ENCODE measurements at places on chromosomes 11 and 22.

- DNase-seq = no peak
Measured at GRCh38 chr11:76436020-76436419, 8.8 kb upstream of the EMSY start.

DNA sequence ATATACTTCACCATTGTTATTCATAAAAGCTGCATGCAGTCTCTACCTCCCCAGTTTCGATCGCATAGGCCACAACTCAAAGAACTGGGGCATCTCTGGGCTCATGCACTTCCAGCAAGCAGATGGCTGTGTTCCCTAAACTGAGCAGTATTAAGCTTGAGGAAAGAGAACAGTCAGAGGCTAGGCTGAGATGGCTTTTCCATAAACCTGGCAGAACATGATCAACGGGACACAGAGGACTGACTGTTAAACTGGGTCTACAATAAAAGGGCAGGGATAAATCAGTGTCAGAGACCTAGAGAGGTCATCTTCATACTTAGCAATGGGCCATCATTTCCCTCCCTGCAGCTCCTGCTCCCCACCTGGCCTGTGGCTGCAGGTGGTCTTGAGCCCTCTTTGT lies 171.0 kb upstream of the NECTIN1 start:
- DNase-seq = no peak

DNA sequence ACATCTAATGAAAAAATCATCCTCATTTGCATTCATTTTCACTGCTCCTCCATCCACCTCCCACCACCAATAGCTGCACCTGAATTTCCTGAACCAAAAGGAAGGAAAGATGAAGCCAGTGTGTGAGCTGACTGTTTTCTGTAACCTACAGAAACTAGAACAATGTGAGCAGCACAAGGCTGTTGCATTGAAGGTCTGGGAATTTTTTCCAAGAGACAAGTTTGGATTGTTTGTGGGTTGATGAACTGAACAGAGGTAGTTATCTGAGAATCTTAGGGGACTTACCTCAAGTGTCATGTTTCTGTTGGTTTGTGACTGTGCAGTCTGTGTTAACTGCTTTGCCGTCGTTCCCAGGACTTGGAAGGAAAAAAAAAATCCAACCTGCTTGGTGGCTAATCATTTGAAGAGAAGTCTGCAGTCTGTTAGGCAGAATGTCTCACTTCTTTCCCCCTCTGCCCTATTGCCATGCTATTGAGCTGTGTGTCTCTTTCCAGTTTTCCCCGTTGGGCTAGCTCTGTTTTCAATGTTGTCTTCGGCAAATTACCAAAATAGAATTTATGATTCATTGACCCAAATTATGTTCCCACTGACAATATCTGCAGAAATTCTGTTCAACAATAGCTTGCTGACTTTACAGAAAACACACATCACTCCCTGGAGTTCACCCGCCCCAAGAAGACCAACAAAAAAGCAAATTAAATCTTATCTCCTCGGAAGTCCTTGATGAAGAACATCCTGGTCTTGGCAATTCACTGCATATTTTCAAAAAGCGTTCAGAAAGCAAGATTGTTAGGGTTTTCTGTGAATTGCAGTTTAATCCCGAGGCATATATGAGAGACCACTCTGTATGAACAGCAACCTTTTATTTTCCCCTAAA lies 76.0 kb downstream of the SC5D start:
- no peak for DNase-seq

GRCh38 chr11:79078999-79079398 lies 361.8 kb downstream of the TENM4 start:
- DNase-seq = no peak

DNA sequence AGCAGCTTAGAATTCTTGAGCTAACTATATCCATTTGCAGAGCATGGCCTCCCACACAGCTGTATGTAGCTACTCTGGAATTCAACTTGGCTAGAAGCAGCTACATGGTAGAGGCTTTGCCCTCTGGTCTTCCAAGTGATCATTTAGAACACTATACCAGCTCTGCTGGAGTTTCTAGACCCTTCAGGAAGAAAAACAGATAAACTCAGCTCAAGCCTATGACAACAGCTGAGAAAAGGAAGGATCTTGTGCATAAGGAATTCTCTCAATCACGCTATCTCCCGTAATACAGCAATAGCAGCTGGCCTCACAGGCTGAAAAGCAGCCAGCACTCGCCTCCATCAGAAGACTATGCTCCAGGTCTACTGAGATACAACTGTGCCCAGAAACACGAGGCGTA lies 50.6 kb upstream of the APOA1 start:
- DNase-seq = no peak

DNA sequence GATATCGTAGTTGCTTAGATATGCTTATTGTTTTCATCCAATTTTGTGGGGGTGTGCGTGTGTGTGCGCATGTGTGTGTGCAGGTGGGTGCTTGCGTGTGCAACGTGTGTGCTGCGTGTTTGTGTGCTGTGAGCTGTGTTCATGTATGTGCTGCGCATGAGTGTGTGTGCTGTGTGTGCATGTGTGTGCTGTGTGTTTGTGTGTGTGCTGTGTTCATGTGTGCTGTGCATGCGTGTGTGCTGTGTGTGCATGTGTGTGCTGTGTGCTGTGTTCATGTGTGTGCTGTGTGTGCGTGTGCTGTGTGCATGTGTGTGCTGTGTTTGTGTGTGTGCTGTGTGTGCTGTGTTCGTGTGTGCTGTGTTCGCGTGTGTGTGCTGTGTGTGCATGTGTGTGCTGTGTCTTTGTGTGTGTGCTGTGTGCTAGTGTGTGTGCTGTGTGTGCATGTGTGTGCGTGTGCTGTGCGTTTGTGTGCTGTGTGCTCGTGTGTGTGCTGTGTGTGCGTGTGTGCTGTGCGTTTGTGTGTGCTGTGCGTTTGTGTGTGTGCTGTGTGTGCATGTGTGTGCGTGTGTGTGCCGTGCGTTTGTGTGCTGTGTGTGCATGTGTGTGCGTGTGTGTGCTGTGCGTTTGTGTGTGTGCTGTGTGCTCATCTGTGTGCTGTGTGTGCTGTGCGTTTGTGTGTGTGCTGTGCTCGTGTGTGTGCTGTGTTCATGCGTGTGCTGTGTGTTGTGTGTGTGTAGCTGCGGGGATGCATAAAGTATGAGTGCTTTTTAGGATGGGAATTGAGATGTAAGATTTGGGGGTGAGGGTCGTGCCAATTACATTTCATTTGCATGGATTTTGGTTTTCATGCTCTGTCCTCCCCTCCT lies 7.6 kb downstream of the IGF2 start:
- DNase-seq = no peak

DNA sequence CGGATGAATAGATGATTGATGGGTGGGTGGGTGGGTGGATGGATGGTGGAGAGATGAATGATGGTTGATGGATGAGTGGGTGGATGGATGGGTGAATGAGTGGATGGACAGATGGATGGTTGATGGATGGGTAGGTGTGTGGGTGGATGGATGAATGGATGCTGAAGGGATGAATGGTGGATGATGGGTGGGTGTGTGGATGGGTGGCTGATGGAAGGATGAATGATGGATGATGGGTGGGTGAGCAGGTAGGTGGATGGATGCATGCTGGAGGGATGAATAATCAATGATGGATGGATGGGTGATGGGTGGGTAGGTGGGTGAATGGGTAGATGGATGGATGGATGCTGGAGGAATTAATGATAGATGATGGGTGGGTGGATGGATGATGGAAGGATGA lies 40.5 kb downstream of the ANO1 start:
- no peak for DNase-seq

DNA sequence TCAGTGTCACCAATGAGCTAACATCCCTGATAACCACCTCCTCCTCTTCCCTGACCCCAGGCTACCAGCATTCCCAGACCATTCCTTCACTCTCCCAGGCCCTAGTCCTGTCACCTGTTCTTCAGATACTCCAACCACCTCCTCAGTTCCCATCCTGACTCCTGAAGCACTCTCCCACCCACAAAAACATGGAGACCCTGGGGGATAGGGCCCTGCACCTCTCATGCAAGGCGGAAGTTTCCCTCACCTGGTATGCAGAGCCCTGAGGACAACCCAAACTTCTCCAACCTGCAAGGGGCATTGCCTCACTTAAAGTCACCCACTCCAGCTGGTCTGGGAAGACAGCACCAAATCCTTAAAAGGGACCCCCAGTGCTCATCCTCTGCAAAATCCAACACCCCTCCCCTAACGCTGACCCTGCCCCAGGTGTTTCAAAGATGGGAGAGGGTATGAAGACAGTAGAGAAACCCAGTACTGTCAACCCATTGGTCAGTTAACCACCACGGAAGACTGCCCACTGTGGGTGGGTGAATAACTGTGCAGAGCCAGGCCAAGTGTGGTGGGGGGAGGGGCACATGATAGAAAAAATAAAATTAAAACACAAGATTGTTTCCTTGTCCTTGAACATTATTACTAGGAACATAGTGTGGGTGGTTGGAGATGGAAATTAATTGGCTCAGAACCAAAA lies 1.4 kb downstream of the TNKS1BP1 start:
- no peak for DNase-seq

GRCh38 chr11:85040166-85040565 lies 587.0 kb downstream of the DLG2 start:
- no peak for DNase-seq

DNA sequence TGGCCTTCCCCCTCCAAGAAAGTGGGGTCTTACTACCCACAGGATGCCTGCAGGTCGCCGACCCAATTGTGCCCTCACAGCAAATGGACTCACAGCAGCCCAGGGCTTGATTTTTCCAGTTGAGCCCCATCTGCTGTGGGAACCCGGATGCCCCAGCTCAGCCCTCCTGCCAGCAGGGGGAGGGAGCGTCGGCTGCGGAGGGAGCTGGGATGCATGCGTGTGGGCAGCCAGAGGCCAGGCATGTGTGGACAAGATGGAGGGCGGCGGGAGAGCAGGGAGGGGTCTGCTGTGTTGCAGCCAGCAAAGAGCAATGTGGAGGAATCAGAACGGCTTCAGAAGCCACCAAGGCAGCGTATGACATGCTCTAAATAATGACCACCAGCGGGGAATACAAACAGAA lies 41.0 kb upstream of the EIF3D start:
- no peak for DNase-seq

- DNase-seq = no peak
Measured at GRCh38 chr22:37330200-37331033, 48.1 kb downstream of the CYTH4 start.

DNA sequence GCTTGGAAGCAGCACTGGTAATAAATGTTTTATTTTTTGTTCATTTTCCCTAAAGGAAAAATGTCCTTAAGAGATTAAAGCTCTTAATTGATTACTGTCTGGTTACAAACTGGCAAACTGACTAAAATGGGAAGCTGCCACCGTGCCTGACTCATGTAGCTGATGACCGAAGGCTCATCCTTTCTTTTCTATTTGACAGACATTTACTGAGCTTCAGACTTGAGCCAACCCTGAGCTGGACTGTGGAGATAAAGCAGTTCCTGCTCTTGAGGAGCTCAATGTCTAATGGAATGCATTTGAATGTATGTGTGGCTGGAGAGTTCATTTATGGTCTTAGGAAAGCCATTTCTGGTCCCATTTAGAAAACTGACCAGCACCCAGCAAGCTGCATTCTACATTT lies 91.3 kb downstream of the RNF169 start:
- DNase-seq = no peak

GRCh38 chr22:23251445-23252093 lies 71.3 kb downstream of the BCR start:
- no peak for DNase-seq

DNA sequence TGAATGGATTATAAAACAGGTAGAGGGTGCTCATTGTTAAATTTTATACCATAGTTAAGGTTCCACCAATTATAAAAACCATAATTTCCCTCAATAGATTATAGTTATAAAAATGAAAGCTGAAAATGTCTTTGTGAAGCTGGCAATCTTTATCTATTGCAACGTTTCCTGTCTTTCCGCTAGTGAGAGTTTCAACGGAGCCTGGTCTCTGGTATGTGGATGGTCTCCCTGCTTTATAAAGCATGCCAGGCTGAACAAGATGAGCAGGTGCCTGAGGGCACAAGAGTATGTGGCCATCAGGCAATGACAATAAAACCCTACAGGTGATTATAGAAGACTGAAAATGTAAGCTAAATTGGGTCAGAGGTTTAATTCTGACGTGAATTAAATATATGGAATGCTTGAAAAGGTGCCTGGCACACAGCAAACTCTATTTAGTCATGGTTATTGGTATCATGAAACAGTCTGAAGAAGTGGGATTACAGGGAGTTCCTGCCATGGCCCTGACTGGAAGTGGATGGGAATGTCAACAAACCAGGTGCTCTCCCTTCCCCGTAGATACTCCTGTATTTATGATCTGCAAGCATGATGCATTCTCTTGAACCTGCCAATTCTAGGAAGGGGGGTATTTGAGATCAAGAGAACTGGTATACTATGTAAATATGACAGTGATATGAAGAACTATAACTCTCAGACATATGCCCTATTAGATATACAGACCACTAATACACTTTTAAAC lies 115.7 kb downstream of the ENTHD1 start:
- DNase-seq = no peak

- no peak for DNase-seq
Measured at GRCh38 chr11:75603791-75604736, 42.0 kb downstream of the SERPINH1 start.

DNA sequence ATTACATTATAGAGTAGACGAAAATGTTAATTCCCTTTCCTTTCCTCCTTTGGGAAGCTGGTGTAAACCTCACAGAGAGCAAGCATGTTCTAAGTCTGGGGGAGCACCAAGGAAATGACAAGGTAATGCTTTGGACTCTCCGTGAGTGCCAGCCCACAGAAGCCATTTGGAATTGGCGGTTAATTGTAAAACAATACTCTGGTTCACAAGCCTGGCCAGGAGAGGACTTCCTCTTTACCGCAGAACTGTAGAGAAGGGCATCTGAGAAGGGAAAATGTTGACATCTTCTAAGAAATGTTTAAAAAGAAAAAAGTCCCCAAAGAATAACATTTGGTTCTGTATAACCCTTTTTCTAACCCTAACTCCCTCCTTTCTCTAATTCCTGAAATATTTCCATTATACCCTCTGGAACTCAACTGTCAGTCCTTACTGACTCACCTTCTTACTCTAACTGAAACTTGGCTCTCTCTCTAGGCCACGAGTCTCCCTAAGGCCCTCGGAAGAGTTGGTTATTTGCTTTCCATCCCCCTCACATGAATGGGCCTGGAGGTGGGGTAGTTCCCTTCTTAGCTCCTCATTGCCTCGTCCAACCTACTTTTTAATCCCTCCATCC lies 379.8 kb downstream of the SOX6 start:
- no peak for DNase-seq

DNA sequence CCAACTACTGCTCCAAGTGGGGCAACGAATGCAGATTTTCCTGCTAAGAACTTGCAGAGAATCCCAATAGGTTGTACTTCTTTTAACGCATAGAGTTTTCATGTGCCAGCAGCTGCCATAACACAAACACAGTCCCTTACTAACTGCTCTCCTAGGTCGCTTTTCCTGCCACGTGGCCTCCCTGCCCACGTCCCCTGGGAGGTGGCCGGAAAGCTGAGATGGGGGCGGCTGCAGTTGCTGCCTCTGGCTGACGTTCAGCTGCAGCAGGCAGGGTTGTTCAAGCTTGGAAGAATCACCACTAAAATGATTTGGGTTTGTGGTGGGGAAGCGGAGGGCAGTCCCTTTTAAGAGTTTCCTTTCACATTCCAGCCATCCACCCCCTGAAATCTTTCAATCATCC lies 39.3 kb downstream of the ZNF202 start:
- no peak for DNase-seq

- no peak for DNase-seq
Measured at GRCh38 chr22:23533771-23534191, 46.3 kb downstream of the IGLL1 start.
